Omental fat pad (tissue), 4 donors: ENCODE measurements at places on chromosomes 7 and 10. TPM values are rescaled to one million over a fixed set of nuclear protein-coding genes. Genes with fewer than 3 reads are reported as not detected.

GRCh38 chr7:124662937-124663336 lies 102.7 kb downstream of the GPR37 start:
- no peak for DNase-seq

GRCh38 chr7:92260248-92260781 lies 14.5 kb downstream of the ANKIB1 start:
- no peak for DNase-seq

DNA sequence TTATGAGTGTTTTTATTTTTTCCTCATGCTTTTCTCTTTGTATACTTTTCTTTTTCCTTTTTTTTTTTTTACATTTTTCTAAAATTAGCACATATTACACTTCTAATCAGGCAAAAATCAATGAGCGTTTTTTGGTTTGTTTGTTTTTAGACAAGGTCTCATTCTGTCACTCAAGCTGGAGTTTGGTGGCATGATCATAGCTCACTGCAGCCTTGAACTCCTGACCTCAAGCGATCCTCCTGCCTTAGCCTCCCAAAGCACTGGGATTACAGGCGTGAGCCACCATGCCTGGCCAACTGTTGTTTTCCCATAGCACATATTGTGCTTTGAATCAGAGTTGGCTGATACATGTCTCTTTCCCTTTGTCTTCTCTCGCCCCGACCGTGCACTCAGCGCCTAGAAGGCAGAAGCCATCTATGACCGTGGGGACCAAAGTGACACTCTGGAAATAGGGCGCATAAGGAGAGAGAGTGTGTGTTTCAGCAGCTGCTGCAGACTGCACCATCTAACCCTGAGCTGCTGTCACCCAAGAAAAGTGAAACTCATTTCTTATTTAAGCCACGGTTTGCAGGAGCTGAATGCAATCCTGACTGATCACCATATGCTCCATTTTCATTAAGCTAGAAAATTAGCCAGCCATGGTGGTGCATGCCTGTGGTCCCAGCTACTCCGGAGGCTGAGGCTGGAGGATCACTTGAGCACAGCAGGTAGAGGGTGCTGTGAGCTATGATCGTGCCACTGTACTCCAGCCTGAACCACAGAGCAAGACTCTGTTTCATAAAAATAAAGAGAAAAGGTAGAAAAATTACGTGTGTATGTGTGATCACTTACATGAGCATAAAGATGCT lies 41.4 kb upstream of the GTF2I start:
- DNase-seq: no peak

- no peak for DNase-seq
Observed at GRCh38 chr7:11203683-11204082, 230.0 kb downstream of the PHF14 start.

DNA sequence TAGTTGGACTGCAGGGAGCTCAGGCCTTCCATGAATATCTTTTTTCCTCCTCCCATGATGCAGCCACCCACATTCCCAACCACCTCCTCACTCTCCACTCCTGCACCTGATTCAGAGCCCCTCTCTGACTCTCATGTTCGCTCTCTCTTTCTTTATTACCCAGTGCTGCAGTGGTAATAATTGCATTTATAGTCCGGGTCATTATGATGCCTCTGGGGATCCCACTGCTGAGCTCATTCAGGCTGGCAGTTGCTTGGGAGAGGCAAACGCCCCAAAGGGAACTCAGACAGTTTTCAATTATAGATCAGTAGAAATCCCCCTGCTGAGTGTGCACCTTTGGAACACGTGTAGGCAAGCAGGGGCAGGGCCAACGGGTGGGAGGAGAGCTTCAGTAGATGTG lies 953.0 kb downstream of the GRID1 start:
- no peak for DNase-seq

Gene AMZ1
- total RNA-seq: not detected
